ENCODE measurements at places on chromosomes 7 and 10. TPM values are rescaled to one million over a fixed set of nuclear protein-coding genes. Genes with fewer than 3 reads are reported as not detected.

Gene AKR1C4
- total RNA-seq: not detected

Gene PLPP4
- total RNA-seq: 1.3 TPM

Gene SLC16A9
- total RNA-seq: 2.7 TPM

Gene NXPH1
- not detected for total RNA-seq

Gene CCNY
- 49.4 TPM for total RNA-seq

Gene HILPDA
- 44.1 TPM for total RNA-seq

Gene FGF8
- not detected for total RNA-seq

Gene DEPP1
- 2.1 TPM for total RNA-seq

Gene GRM3
- total RNA-seq: not detected

Gene HMX3
- total RNA-seq: not detected

Gene FOXP2
- 5.8 TPM for total RNA-seq
